Ureter (tissue), 1 donor: ENCODE measurements at places on chromosomes 5 and 9. TPM values are rescaled to one million over a fixed set of nuclear protein-coding genes. Genes with fewer than 3 reads are reported as not detected.

The TMEM252 gene
- not detected for total RNA-seq

The GPR150 gene
- total RNA-seq: 0.18 TPM

The GABRA1 gene
- total RNA-seq: not detected

The SLC6A18 gene
- total RNA-seq: not detected

The LCN12 gene
- total RNA-seq: 3.4 TPM

The ST8SIA4 gene
- 6.5 TPM for total RNA-seq

The KCNV2 gene
- total RNA-seq: not detected

The CWC27 gene
- 22.8 TPM for total RNA-seq

The ZFP37 gene
- total RNA-seq: 4.3 TPM

The ARL15 gene
- 48.0 TPM for total RNA-seq

The PFN3 gene
- total RNA-seq: not detected
